ENCODE measurements at places on chromosomes 6 and 20.
A peak's percentile ranks its signal among the peaks of the same experiment; 100 is the strongest.

DNA sequence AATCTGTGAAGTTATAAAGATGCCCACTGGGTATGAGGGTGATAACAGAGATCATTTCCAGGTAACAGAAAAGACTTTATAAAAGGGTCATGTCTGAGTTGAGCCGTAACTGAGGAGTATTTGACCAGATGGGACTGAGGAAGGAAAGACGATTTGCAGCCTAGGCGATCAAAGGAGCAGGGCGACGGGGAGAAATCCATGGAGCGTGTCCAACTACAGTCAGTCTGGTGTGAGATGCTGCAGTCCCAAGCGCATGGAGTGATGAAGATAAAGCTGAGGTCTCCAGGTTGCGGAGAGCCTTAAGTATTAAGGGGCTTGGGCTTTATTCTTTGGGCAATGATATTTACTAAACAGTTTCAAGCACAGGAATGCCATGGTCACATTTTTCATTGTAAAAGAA is 166.7 kb downstream of the PRKN start:
- DNase-seq: no peak

GRCh38 chr6:9783567-9783966 is 631.3 kb downstream of the TFAP2A start:
- no peak for DNase-seq

- DNase-seq: no peak
These were observed 104.3 kb downstream of the CHD6 start for GRCh38 chr20:41513829-41514228.

- no peak for DNase-seq
These were observed 16.3 kb downstream of the FARS2 start for GRCh38 chr6:5277589-5277988.

DNA sequence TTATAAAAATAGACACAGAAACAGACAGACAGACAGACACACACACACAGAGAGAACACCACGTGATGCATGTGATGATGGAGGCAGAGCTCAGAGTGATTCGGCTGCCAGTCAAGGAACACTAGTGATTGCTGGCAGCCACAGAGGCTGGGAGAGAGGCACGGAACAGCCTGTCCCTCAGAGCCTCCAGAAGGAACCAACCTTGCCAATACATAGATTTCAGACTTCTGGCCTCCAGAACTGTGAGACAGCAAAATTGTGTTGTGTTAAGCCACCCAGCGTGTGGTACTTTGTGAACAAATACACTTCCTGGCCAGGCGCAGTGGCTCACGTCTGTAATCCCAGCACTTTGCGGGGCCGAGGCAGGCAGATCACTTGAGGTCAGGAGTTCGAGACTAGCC is 9.5 kb upstream of the PARD6B start:
- peak; percentile 34 for DNase-seq

DNA sequence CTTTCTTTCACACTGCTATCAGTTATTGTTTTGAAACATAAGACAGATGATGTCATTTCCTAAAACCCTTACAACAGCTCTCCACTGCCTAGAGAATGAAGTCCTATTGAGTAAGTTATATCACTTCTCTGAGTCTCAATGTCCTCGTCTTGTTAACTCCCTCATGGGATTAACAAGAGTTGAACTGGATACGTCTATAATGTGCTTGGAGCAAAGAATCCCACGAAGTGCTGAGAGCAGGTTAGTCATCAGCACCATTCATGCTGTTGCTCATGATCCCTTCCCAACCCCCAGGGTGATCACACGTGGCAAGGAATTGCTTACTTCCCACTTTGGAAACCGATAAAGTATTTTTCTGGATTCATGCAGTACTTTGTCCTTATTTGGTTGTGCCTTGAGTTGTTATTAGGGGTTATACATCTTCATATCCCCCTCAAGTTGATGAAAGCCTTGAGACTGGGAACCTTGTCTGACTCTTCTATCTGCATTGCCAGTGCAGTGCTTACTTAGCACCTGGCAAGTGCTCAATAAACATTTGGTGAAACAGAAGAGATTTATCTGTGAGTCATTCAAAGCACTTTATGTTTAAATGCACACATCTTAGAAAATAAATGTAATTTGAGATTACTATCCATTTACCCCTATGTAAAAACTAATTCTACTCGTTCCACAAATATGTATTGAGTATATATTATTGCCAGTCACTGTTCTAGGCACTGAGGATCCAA is 487.5 kb downstream of the EPM2A start:
- peak; percentile 91 for DNase-seq

- peak; percentile 15 for DNase-seq
These were observed 154.2 kb upstream of the QKI start for GRCh38 chr6:163260111-163260895.

- DNase-seq: peak; percentile 49
These were observed 19.4 kb upstream of the SDHAF4 start for GRCh38 chr6:70547313-70547712.

DNA sequence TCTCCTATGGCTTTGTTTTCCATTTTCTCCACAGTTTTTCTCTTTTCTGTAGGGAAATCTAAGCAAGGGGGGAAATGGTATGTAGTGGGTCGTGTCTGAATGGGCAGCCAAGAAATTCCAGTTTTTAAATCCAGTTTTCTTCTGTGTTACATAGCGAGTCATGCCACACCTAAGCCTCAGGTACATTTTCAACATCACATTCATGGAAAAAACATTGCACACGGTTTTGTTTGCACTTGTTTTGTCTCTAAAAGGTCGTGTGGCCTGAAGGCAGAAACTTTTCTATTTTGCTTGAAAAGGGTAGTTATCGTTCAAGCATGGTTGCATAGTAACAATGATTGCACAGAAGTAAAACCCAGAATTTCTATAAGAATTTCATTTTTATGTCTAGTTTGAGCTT is 70.5 kb downstream of the MOXD1 start:
- no peak for DNase-seq

- no peak for DNase-seq
These were observed at the start of gene NFYA for GRCh38 chr6:41072836-41073202. NFYA (plus strand) TSS chr6:41072974; CDS start chr6:41079090, 6,116 bp downstream.

- DNase-seq: no peak
These were observed 88.2 kb downstream of the GJA1 start for GRCh38 chr6:121523628-121524027.

DNA sequence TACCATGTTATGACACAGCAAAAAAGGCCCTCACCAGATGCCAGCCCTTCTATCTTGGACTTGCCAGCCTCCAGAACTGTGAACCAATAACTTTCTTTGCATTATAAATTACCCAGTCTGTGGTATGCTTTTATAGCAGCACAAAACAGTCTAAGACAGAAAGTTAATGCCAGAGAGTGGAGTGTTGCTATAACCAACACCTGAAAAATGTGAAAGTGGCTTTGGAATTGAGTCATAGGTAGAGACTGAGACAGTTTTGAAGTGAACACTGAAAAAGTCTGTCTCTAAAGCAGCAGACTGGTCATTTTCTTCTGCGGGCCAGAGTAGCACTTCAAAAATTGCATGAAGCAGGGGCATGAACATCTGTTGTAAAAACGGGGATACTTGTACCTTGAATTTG is 28.0 kb upstream of the ASIP start:
- no peak for DNase-seq

GRCh38 chr6:130115036-130115435 is 96.7 kb downstream of the L3MBTL3 start:
- DNase-seq: no peak

DNA sequence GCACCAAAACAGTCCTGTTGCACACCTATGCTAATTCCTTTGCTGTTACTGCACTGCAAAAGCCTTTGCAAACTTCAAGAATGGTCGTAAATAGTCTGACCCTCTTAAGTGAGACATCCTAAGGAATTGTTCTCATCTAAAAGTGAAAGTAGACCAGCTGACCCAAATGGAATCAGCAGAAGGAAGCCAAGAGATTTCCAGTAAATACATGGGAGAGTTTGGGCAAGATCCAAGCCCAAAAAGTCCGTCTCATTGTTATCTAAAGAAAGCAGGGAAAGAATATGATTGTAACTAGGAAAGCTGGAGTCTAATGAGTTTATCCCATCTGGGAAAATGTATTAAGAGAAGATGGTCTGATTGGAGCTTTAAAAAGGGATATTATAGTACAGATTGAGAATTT is 43.0 kb upstream of the HIVEP1 start:
- peak; percentile 25 for DNase-seq

DNA sequence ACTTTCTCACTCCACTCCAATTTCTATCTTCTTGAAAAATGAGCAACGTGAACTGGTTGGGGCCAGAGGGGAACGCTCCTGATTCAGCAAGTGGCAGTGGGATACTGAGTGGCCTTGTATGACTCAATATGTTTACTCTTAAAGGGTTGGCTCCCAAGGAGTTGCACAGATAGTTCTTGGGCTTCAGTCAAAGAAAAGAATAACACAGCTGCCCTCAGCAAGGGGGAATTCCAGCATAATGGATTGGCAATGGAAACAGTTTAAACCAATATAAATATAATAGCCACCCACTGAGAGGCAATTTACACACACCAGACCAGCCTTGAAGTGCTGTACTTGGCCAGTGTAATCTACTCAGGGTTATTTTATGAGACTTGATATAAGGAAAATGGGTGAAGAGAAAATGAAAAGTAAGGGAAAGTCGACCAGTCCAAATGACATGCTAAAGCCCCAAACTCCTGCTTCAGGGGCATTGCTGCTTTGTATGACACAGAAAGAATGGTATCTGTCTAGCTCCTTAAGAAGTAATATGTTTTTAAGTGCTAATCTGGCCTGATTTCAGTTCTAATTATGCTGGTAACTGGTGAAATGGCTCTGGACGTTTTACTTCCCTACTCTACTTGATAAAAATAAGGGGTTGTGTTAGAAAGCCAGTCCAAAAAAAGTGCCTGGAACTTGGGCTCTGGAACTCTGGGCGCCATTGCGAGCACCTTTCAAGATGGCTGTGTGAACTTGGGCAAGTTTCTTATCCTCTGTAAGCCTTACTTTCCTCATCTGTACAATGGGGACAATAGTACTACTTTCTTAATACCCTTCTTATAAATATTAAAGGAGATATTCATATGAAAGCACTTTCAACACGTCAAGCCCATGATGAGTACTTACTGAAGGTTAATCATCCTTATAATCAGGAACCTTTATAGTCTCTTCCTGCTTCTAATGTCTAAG is 712.9 kb upstream of the MAP3K7 start:
- DNase-seq: no peak

- no peak for DNase-seq
These were observed 290.2 kb upstream of the SPTLC3 start for GRCh38 chr20:12718619-12719018.

- DNase-seq: no peak
These were observed 27.6 kb downstream of the CD40 start for GRCh38 chr20:46145713-46146112.

DNA sequence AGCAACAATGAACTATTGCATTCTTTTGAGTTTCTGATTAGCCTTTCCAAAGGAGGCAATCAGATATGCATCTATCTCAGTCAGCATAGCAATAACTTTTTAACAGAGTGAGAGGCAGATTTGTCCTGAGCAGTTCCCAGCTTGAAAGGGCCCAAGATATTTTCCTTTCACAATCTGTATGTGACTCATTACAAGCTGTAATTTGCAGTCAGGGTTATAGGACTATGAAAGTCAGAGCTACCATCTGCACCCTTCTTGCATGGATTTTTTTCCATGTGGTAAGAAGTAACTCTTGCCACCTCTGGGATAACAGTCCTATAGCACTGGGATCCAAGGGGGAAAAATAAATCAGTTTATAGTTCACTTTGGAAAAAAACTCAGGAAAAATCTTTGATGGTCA is 318.2 kb upstream of the RGS17 start:
- DNase-seq: peak; percentile 15

- no peak for DNase-seq
These were observed 384.8 kb downstream of the TFAP2B start for GRCh38 chr6:51203504-51203903.

GRCh38 chr20:41032271-41032670 is 3.6 kb downstream of the TOP1 start:
- DNase-seq: peak; percentile 28

DNA sequence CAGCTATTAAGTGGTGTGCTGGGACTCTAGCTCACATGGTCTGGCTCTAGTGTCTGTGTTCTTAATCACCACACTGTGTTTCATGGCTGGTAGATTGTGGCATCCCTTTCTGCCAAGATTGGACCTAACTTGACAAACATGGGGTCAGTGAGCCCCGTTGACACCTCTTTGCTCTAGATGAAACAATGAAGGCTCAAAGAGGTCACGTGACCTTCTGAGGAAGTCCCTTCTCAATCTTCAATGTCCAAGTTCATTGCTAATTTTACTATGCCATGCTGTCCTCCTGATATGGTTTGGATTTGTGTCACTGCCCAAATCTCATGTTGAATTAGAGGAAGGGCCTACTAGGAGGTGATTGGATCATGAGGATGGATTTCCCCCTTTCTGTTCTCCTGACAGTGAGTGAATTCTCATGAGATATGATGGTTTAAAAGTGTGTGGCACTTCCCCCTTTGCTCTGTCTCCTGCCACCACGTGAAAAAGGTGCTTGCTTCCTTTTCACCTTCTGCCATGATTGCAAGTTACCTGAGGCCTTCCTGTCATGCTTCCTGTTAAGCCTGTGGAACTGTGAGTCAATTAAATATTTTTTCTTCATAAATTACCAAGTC is 177.8 kb upstream of the MYLIP start:
- DNase-seq: no peak

- no peak for DNase-seq
These were observed 89.1 kb downstream of the AFG1L start for GRCh38 chr6:108383981-108384380.

DNA sequence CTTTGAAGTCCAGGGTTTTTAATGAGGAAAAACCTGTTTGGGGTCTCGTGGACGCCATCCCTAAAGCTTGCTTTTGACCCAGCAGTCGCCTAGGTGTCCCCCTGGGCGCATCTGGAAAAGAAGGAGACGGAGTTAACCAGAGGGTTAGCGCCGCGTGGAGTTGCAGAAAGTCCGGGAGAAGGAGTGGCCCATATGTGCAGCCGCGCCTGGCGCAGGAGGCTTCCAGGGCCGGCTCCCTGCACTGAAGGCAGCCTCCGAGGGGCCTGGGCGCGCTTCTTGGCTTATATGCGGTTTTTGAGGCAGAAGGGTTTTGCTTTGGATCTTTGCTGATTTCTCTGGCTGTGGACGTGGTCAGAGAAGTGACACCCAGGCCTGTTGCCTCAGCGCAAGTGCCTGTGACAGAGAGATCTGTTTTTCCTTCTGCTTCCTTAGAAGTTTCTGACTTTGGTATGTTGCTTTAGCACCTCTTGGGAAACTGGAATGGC is 987 bp downstream of the TMEM181 start:
- peak; percentile 76 for DNase-seq

DNA sequence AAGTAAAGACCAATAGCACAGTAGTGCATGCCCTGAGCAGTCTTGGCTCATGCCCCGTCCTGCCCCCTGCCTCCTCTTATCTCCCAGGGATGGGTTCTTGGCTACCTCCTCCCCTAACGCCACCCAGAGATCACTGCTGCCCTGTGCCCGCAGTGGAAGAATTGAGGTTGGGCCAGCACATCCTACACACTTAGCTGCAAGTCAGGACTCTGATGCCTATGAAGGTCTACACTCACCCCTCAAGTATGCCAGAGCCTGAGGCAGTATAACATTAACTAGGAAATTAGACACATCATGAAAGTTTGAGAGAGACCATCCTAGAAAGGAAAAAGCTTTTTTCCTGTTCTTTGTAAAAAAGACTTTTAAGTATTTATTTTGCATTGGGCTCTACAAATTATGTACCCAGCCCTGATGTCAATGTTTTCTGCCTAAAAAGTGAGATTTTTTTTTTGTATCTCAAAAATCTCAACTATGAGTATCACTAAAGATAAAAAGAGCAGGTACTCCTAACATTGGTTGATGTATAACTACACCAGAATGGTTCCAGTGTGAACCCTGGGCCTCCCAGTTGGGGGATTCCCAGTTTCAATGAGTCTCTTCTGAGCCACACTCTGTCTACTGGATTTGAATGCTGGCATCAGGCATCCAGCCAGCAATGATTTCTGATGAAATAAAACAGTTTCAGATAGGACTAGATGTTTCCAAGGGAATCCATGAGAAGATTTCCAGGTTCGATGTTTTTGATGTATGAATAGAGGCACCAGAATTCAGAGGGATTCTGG is 115.4 kb downstream of the ISM1 start:
- peak; percentile 81 for DNase-seq
